Esophagus mucosa (tissue), 1 donor: ENCODE measurements at places on chromosomes 4 and X. TPM values are rescaled to one million over a fixed set of nuclear protein-coding genes. Genes with fewer than 3 reads are reported as not detected.

RTL3 gene
- not detected for total RNA-seq

BEX4 gene
- 12.2 TPM for total RNA-seq

AMBN gene
- not detected for total RNA-seq

PITX2 gene
- total RNA-seq, result 2.1 TPM
